ENCODE measurements at places on chromosomes 7 and 10. TPM values are rescaled to one million over a fixed set of nuclear protein-coding genes. Genes with fewer than 3 reads are reported as not detected.

The HYAL4 gene
- not detected for polyA plus RNA-seq

The PRKG1 gene
- 2.8 TPM for polyA plus RNA-seq

The ANKRD26 gene
- 3.5 TPM for polyA plus RNA-seq

The NEUROG3 gene
- not detected for polyA plus RNA-seq

The PALD1 gene
- polyA plus RNA-seq: 7.5 TPM

The DRGX gene
- not detected for polyA plus RNA-seq

The CNPY1 gene
- polyA plus RNA-seq: not detected

The MMRN2 gene
- 29.9 TPM for polyA plus RNA-seq

The VPS50 gene
- 7.7 TPM for polyA plus RNA-seq

The GRID1 gene
- 0.57 TPM for polyA plus RNA-seq

The RAB19 gene
- not detected for polyA plus RNA-seq

The ADAMTS14 gene
- polyA plus RNA-seq: 0.75 TPM

The C10orf62 gene
- polyA plus RNA-seq: not detected

The MRPS24 gene
- polyA plus RNA-seq: 124 TPM

The DNAJC12 gene
- polyA plus RNA-seq: 11.2 TPM

The SGCE gene
- 147 TPM for polyA plus RNA-seq

The A1CF gene
- polyA plus RNA-seq: not detected

The ZNF239 gene
- 2.3 TPM for polyA plus RNA-seq

The SMKR1 gene
- polyA plus RNA-seq: 0.50 TPM

The CDNF gene
- 2.9 TPM for polyA plus RNA-seq

The PIK3AP1 gene
- 2.5 TPM for polyA plus RNA-seq

The MACROH2A2 gene
- 15.0 TPM for polyA plus RNA-seq

The EEPD1 gene
- polyA plus RNA-seq: 16.6 TPM

The ASB10 gene
- polyA plus RNA-seq: not detected

The PON1 gene
- 0.30 TPM for polyA plus RNA-seq

The ZNF503 gene
- polyA plus RNA-seq: 86.1 TPM

The NCF1 gene
- polyA plus RNA-seq: 3.6 TPM

The IFT22 gene
- 27.4 TPM for polyA plus RNA-seq

The SORBS1 gene
- 156 TPM for polyA plus RNA-seq

The CASTOR2 gene
- 7.5 TPM for polyA plus RNA-seq

The CCDC6 gene
- 34.1 TPM for polyA plus RNA-seq

The ZNF511 gene
- 52.1 TPM for polyA plus RNA-seq

The PPP3CB gene
- polyA plus RNA-seq: 78.2 TPM

The CXCL12 gene
- 143 TPM for polyA plus RNA-seq

The CLDN3 gene
- 0.30 TPM for polyA plus RNA-seq

The ANXA8 gene
- 3.0 TPM for polyA plus RNA-seq

The PKD2L1 gene
- 0.02 TPM for polyA plus RNA-seq

The CHN2 gene
- 20.5 TPM for polyA plus RNA-seq

The CTAGE8 gene
- not detected for polyA plus RNA-seq

The GPRIN2 gene
- polyA plus RNA-seq: 0.22 TPM
